ENCODE measurements at places on chromosomes 7 and 10. TPM values are rescaled to one million over a fixed set of nuclear protein-coding genes. Genes with fewer than 3 reads are reported as not detected.

- H3K27ac ChIP-seq, result no peak overlapping the region
- H3K4me3 ChIP-seq, result no peak overlapping the region
- no peaks in the 10 kb centered on the region for H3K27me3 ChIP-seq
- H3K4me1 ChIP-seq, result no peaks in the 10 kb centered on the region
These were observed 115.1 kb upstream of the MEOX2 start for GRCh38 chr7:15801551-15801950.

DNA sequence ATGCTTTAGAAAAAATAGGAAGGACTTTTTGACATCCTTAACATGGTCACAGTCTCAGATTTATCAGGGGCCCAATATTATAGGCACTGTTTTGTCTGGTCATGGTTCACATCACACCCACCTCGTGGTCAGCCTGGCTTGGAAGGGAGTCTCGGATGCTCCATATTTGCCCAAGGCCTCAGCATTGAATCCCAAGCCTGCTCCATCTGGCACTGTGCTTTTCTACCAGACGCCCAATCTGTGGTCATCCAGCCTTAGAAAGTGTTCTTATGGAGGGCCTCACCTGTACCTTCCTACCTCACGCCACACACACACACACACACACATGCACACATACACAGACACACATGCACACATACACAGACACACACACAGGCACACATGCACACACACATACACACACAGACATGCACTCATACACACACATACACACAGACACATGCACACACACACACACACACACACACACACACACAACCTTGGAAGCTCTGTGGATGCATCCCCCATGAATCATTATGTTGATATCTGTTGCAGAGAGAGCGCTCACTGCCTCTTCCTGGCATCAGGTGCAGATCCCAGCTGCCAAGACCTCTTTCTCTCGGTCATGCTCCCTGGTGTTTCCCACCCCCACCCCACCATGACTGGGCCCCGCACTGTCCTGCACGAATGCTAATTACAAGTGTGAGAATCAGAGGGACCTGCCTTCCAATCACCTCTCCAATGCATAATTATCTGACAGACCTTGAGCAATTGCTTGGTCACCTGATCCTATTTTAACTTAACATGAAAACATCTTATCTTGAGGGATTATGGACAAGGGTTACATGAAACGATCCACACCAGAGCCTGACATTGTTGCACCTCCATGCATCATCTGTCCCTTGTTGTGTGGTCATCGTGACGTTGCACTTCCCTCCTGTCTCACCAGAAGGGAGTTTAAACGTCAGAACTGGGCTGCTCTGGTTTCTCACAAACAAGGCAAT, 122.7 kb upstream of the TMEM72 start:
- no peaks in the 10 kb centered on the region for H3K4me1 ChIP-seq
- no peak overlapping the region for H3K27ac ChIP-seq
- no peaks in the 10 kb centered on the region for H3K36me3 ChIP-seq
- DNase-seq, result no peak
- no peaks in the 10 kb centered on the region for H3K27me3 ChIP-seq

- H3K4me1 ChIP-seq, result no peaks in the 10 kb centered on the region
- H3K27me3 ChIP-seq, result no peaks in the 10 kb centered on the region
- H3K4me3 ChIP-seq, result no peak overlapping the region
- H3K36me3 ChIP-seq, result no peaks in the 10 kb centered on the region
- H3K27ac ChIP-seq, result no peak overlapping the region
- no peak for DNase-seq
These were observed 253.8 kb downstream of the DPP6 start for GRCh38 chr7:154306036-154306435.

The C10orf53 gene
- not detected for total RNA-seq

The ARMC10 gene
- 56.6 TPM for total RNA-seq

All from CD8-positive, alpha-beta memory T cell (primary cell).